KG1 (cell line): ENCODE measurements at places on chromosomes 13 and 19.

DNA sequence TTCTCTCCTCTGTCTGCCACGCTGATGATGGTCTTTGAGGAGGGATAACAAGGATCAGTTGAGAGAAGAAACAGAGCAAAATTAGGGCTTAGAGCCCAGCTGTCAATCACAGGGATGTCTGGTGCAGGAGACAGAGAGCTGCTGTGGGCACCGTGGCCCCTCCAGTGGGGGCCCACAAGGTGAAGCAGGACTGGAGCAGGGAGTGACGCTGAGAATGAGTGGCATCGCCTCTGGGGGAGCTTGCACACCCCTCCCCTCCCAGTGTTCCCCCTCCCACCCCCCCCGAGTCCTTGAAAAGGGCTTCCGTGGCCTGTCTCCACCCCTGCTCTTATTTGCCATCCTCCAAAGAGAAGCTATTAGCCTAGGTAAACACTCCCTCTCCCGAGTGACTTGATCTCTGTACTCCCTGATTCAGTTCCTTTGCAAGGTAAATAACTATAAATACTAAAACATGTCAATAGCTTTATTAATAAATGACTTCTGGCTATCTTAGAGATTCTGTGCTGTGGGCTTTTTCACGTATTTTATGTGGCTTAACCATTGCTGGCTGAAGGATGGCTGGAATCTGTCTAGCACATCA, 440.0 kb downstream of the ZNF536 start:
- no peak for DNase-seq

GRCh38 chr13:21395953-21396352, 63.1 kb downstream of the ZDHHC20 start:
- DNase-seq = no peak

GRCh38 chr19:42114412-42114811, 17.8 kb downstream of the POU2F2 start:
- DNase-seq = no peak

- no peak for DNase-seq
These were observed 118.5 kb upstream of the GPC6 start for GRCh38 chr13:93108111-93108601.

DNA sequence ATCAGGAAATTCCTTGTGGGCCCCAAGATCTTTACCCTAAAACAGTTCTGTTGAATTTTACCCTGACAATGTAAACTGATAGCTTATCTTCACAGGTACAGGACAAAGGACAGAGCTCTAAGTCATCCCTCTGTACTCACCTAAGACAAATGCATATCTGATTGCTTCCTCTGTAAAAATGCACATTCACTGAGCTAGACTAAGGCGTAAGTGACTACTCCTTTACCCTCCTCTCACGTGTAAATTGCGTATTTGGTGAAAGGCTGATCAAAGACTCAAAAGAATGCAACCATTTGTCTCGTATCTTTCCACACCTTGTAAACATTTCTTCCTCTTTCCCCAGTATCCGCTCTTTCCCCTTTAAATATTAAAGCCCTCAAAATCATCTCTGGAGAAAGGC, 80.6 kb upstream of the LRCH1 start:
- no peak for DNase-seq
